ENCODE measurements at places on chromosomes 13 and 19.

GRCh38 chr13:24212254-24212653 is 51.7 kb downstream of the SPATA13 start:
- ATAC-seq, result no peak

DNA sequence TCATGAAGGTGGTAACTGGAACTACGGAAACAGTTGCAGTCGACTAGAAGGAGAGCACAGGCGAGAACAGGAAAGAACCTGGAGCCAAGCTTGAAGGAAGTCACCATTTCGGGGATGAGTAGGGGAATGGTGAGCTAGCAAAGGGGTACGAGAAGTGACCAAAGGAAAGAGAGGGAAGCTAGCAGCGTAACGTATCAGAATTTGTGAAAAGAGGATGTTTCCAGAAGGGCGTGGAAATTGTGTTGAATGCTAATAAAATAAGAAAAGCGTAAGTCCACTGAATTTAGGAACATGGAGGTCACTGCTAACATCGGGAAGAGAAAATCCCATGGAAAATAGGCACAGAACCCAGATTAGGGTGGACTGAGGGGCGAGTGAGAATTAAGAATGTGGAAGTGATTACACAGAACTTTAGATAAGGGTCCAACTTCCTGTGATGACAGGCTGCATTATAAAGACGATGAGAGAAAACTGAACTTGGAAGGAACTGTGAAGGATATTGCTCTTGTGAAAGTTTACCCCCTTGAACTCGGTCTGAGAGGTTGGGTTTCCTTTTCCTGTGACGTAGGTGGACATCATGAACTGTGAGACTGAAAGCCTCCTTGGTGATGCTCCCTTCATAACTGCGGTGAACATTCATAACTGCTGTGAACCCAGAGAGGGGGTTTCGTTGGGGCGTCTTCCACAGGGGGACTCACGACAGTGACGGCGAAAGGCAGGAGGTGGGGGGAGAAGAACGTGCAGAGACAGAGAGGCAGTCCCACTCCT is 2.0 kb upstream of the FFAR2 start:
- ATAC-seq, result peak; percentile 87

- peak; percentile 52 for ATAC-seq
Observed at GRCh38 chr19:49387936-49388372, at the start of gene KASH5. Gene KASH5 (plus strand): TSS chr19:49388249. CDS start chr19:49390884, 2,635 bp downstream.

- no peak for ATAC-seq
Observed at GRCh38 chr19:51138549-51138979, 3.5 kb upstream of the SIGLEC7 start.

- ATAC-seq, result no peak
Observed at GRCh38 chr13:40341501-40341900, 324.9 kb downstream of the FOXO1 start.

GRCh38 chr13:97327086-97327485 is 105.0 kb downstream of the MBNL2 start:
- no peak for ATAC-seq

- peak; percentile 89 for ATAC-seq
Observed at GRCh38 chr19:15125232-15126067, 18.2 kb downstream of the SYDE1 start.

- peak; percentile 10 for ATAC-seq
Observed at GRCh38 chr19:47106821-47107201, 6.8 kb downstream of the ZC3H4 start.

DNA sequence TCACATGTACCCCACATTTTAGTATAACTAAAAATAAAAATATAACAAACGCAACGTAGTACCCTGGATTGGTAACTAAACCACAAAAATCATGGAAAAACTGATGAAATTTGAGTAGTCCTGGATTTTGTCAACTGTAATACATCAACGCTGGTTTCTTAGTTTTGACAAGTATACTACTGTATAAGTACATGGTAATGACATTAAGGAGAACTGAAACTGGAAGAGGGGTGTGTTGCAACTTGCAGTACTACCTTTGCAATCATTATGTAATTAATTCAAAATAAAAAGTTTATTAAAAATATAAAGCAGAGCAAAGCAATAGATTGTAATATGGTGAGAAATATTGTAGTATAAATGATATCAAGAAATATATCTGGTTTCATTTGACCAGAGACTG is 1158.0 kb upstream of the SPRY2 start:
- ATAC-seq, result no peak

DNA sequence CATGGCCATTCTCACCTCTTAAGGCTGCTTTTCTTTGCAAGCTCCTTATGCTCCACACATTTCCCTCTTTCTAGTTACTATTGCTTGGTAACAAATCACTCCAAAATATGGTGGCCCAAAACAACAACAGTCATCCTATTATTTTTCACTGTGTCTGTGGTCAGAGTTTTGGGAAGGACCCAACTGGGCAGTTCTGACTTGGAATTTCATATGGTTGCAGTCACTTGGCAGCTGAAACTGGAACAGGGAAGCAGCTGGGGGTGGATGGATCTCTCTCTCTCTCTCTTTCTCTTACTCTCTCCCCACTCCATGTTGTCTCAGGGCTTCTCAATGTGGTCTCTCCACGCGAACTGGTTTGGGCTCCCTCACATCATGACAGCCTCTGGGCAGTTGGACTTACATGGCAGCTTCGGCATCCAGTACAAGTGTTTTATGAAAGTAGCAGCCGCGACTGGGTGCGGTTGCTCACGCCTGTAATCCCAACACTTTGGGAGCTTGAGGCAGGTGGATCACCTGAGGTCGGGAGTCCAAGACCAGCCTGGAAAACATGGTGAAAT is 39.6 kb downstream of the NUMBL start:
- ATAC-seq, result no peak

DNA sequence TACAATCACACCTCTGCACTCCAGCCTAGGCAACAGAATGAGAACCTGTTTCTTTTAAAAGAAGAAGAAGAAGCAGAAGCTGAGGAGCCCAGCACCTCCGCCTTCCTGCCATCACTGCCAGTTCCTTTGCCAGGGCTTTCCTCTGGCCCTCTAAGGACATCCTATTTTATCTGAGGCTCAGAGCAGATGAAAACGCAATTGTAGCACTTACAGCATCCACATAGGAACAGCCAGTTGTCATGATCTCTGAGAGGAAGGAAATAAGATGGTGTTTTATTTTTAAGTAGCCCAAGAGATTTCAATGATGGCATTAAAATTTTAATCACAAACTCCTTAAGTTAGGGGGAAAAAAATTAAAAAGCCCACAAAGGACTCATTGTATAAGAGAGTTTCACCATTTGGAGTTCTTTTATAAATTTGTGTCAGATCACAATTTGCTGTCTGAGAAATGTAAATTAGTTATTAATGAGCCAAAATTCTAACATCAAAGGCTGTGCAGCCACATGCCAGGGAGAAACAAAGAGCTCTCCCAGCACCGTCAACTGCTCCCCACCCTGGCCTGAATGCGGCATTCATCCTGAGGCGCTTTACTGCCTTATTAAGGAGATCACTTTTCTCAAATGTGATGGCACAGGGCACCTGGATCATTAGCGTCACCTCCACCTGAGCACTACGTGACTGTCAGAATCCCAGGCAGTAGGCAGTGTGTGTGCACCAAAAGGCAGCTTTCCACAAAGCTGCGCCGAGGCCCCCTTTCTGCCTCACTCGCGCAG is 393.0 kb downstream of the FOXO1 start:
- no peak for ATAC-seq

DNA sequence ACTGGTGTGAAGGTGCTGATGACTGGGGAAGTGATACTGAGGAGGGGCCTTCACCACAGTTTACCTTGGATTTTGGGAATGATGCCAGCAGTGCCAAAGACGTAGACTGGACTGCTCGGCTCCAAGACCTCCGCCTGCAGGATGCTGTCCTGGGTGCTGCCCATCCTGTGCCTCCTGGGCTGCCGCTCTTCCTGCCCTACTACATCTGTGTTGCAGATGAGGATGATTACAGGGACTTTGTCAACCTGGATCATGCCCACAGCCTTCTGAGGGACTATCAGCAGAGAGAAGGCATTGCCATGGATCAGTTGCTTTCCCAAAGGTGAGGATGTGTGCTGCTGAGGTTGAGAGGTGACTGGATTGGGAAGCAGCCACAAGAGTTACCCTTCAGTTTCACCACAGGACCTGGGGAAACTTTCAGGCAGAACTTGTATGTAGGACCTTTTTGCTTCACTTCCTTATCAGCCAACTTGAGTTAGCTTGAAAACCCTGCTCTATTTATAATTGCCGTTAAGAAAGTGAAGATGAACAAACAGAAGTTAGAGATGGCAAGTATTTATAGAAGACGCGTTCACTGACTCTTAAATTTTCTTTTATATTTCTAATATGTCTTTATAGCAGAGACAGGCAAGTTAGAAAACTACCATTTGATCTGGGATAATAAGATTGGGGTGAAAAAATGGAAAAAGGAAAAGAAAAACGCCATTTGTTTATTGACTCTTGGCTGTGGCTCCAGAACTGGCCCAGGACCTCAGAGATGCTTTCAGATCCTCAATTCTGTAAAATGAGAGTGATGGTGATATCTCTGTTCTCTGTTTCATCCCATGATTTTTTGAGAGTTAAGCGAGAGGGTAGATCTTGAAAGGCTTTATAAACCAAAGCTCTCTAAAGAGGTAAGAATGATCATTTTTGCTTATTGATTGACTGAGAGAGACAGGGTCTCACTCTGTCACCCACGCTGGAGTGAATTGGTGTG is 5.3 kb downstream of the PDCD2L start:
- no peak for ATAC-seq

- peak; percentile 17 for ATAC-seq
Observed at GRCh38 chr19:33407140-33407551, 33.6 kb downstream of the CEBPG start.

GRCh38 chr13:30181888-30182651 is 125.3 kb downstream of the KATNAL1 start:
- no peak for ATAC-seq

DNA sequence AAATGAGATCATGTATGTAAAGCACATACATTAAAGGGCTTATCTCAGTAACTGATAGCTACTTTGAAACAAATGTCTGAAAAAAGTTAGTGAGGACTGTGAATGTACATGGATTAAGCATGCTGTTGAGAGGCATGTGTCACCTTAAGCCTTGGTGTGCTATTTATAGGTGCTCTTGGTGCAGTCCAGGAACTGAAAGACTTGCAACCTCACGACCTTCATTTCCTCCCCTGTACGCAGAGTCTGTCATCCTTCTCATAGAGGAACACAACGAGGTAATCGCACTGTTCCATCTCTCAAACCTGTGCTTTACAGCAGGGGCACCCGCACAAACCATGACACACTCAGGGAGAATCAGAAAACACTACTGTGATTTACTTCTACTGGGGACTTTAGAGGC is 65.6 kb downstream of the UFM1 start:
- ATAC-seq, result peak; percentile 91

DNA sequence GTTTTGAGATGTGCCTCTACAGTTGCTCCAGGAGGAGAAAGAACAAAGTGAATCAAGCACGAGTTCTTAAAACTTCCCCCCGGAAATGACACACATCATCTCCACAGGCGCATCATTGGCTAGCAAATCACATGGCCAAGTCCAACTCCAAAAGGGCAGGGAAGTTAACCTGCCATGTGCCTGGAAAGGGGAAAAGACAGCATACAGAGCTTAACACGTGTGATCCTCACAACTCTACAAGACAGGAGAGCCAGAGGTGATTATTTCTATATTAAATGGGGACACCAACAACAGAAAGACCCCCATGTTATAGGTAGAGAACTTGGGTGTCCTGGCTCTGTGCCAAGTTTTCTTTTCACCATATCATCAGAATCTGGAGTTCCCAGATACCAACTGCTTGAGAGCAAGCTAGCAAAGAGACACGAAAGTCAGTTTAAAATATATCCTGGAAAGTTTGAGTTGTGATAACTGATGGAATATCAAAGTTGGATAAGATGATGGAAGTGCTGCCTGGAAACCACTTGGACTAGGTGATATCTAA is 871.1 kb downstream of the UQCRFS1 start:
- no peak for ATAC-seq

DNA sequence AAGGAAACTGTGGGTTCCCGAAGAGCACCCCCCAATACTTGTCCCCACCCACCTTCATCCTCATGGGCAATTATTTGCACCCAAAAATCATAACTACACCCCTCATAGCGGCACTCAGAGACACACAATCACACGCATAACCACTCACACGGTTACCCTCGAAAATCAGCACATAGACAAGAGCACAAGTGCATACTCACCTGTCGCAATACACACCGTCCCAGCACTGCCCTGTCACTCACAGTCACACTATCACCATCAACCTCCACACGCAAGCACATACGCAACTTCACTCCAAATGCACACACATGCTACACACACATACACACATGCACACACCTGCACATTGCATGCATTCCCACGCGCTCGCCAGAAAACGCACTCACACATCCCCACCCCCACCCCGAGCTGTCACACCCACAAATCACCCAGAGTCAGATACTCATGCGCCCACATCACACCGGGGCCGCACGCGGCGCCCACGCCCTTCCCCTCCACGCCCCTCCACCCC is 535 bp downstream of the COL5A3 start:
- ATAC-seq, result no peak

GRCh38 chr13:103758222-103758621 is 692.0 kb upstream of the SLC10A2 start:
- no peak for ATAC-seq

DNA sequence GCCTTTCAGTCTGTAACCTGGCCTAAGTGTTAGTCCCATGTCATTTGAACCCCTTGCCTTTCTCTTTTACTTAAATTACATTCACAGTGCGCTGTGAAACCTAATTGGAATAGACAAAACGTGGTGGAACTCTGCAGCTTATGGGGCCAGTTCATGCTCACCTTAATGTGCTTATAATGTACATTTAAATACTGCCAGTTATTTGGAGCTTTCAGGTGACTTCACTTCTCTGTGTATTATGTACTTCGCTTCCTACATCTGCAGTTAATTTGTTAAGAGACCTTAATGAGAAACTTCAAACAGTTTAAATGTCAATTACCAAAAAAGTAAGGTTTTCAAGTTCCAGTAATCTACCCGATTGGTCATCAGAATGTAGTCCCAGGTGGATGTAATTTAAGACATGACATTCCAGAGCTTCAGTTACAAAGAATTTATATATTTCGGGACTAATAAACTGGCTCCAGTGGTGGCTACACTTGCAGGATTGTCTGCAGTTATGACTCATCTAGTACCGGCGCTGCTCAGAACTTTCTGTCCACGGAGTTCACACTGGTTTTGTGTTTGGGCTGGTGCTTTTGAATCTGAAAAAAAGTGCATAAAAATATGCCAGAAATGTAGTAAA is 125.3 kb downstream of the TM9SF2 start:
- ATAC-seq, result no peak

GRCh38 chr19:2042485-2043250 is 8.4 kb downstream of the MKNK2 start:
- peak; percentile 0 for ATAC-seq

GRCh38 chr13:69755101-69755500 is 352.5 kb upstream of the ATXN8OS start:
- ATAC-seq, result no peak

GRCh38 chr19:16316506-16316882 is 8.1 kb upstream of the KLF2 start:
- ATAC-seq, result no peak

- no peak for ATAC-seq
Observed at GRCh38 chr19:48797103-48797502, 13.7 kb downstream of the BCAT2 start.

All from activated T-helper 17 cell treated with anti-CD3 and anti-CD28 coated beads, Interleukin-2, amount 50 U/mL, for 72 hours (primary cell).